GM12865 (cell line): ENCODE measurements at places on chromosomes 7 and 10.

- DNase-seq, result no peak
Observed at GRCh38 chr10:124367936-124368335, 50.8 kb downstream of the OAT start.

DNA sequence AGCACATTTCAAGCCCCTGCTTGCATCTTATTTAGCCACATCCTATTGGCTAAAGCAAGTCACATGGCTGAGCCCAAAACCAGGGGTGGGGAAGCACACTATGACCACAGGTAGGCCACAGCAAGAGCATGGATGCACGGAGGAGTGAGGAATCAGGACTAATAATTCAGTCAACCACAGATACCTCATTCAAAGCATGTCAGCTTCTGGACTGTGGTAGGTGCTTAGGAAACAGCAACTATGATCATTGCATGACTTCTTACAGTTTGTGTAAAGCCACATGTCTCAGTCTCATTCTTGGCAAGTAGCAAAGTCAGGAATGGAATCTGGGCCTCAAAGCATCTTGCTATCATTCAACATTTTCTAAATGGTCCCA is 79.0 kb upstream of the EMX2 start:
- no peak for DNase-seq

DNA sequence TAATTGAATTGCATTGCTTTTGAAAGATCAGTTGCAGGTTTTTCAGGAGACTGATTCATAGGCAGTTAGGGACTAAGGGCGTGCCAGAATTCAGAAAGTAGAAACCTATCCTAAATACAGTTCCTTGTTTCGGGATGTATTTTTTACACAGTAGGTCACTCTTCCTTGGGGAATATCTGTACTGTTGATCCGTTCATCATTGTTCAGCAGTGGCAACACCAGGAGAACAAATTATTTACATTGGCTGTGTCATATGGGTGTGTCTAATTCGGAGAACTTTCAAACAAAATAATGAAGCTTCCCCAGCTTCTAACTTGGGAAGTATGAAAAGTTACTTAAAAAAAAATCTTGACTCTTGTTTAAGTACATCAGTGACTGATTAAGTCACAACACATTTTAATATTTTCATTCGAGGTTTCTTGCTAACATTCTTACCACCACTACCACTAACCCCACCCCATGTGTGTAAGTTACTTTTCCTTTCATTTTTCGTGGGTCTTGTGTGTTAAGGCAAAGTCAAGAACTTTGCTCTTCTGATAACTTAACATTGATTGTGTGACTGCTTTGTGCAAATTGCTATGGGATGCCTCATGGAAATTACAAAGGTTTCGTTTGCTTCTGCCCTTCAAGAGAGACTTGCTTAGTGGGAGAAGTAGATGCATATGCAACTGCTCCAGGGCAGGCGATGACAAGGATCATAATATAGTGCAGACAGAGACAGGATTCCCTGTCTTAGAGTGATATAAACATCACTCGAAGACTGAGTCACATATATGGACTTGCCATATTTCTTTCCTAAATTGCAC is 43.8 kb upstream of the RPA3 start:
- DNase-seq, result peak; percentile 62

DNA sequence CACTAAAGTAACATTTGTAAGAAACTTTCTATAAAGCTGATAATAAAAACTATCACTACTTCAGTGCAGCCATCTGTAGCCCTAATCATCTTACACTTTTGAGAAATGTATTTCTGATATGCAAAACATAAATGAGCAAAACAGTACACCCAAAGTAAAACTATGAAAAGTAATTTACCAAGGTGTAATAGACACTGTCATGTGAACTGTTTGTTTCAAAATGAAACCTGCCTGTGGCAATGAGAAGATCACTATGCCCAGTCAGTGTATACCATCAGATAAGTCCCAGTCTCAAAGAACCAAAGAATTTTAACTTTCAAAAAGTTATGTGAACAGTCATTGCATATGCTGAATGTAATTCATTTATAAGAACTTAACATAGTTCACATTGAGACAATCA is 398.1 kb downstream of the CDC14C start:
- DNase-seq, result peak; percentile 19

- DNase-seq, result no peak
Observed at GRCh38 chr7:146492017-146492416, 375.4 kb downstream of the CNTNAP2 start.

DNA sequence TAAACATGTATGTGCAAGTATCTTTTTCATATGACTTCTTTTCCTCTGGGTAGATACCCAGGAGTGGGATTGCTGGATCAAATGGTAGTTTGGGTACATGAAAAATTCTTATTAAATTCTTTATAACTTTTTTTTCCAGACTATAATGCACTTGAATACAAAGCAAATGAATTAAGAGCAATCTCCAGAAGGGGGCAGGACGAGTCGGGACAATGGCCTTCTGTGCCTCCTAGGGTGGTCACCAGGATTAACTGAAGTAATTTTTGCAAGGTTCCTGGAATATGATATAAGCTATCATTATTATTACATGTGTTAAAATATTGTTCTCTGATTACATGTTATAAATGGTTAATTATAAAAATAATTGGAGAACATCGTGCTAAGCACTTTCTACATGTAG is 127.2 kb downstream of the PPP1R17 start:
- peak; percentile 9 for DNase-seq

DNA sequence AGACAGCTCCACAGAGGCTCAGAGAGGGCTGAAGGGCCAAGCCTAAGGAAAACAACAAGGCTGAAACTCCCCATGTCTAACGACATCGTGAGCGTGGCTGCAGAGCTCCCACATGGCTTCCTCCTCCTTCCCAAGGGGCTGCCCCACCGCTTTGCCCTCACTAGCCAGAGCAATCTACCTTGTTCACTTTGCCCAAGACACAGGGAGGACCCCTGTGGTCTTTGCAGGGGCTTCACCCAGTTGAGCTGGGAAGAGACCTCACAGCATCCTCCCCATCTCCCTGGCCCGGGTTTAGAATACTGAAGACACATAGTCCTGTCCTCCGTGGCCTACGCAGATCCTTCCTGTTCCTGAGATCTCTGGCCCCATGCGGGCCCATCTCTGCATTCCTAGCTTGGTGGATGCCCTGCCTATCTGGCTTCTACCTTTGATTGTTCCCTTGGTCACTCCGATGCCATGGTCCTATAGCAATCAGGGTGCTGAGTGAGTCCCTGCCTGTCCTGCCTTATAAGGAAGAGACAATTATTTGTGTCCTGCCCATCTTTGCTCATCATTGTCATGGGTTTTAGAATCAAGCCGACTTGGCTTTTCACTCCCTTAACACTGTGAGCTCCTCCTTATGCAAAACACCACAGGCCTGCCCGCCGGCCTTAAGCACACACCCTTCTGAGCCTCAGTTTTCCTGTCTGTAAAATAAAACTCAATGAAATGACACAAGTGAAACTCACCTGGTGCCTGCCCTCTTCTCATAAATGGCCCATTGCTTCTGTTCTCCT is 73.2 kb downstream of the PARP12 start:
- peak; percentile 28 for DNase-seq

GRCh38 chr7:153518201-153518984 is 533.8 kb upstream of the DPP6 start:
- DNase-seq, result no peak

- DNase-seq, result peak; percentile 39
Observed at GRCh38 chr7:40072268-40072667, 62.2 kb downstream of the MPLKIP start.

DNA sequence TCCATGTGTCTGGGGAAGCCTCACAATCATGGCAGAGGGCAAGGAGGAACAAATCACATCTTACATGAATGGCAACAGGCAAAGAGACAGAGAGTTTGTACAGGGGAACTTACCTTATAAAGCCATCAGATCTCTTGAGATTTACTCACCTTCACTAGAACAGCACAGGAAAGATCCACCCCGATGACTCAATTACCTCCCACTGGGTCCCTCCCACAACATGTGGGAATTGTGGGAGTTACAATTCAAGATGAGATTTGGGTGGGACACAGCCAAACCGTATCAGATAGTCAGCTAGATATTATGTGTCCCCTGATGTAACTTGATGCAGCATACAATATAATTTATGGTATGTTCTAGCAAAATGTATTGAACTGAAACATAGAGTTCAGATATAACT is 14.1 kb upstream of the CEP41 start:
- DNase-seq, result no peak

- no peak for DNase-seq
Observed at GRCh38 chr10:100745882-100746783, 751 bp downstream of the PAX2 start.

- DNase-seq, result no peak
Observed at GRCh38 chr10:42976351-42977031, 100.4 kb upstream of the RET start.

- no peak for DNase-seq
Observed at GRCh38 chr10:5611899-5612680, 54.3 kb downstream of the ASB13 start.

- no peak for DNase-seq
Observed at GRCh38 chr7:156537006-156537405, 103.6 kb upstream of the RNF32 start.

DNA sequence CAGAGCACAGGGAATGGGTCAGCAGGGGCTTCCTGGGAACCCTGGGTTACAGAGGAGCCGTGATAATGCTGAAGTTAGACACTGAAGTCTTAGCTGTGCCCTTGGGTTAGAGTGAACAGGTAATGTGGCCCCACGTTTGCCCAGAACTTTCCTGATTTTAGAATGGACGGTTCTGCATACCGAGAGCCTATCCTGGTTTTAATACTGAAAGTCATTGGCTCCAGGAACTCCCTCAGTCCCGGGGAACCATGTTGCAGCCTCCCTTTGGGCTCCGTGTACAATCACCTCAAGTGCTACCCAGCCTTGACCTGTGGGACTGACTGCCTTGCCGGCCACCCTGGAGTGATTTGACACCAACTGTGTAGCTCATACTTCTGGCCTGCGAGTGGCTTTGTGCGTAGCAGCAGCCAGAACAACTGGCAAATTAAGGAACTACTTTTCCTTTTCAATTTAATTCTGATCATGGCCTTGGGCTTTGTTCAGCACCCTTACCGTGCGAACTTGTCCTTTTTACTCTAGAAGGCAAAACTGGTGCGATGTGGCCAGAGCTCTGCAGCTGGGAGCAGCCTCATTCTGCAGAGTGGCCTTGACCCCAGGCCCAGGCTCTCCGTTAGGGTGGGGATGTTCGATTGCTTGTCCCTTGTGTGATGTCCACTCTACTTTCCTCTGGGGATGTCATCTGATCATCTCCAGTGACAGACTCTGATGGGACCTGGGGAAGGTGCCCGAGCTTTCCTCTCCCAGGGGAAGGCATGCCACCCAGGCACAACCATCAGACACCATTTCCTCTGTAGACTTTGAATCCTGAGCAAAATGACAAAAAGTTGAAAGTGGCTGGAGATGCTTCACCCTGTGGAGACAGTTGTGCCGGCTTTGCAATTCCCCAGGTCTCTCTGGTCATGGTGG is 265.9 kb downstream of the GLRX3 start:
- DNase-seq, result no peak

DNA sequence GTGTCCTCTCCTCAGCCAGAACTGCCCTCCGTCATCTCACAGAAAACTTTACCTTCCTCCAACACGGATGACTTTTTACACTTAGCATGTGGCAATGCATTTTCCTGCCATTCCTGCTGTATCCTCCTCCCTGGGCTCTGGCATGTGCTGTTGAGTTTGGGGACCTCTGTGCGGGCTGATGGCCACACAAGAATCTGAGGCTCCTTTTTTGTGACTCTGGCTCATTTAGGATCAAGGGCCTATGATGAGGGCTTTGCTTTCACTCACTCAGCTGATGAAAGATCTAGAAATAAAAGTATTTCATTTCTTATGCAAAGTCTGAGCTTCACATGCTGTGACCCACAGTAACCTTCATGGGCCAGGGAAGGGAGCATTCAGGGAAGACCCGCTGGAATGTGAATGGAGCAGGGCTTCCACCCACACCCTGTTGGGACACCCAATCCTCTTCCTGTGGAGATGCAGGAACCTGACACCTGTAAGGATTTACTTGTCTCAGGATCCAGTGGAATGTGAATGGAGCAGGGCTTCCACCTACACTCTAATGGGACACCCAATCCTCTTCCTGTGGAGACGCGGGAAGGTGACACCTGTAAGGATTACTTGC is 500.3 kb upstream of the MKI67 start:
- DNase-seq, result no peak

DNA sequence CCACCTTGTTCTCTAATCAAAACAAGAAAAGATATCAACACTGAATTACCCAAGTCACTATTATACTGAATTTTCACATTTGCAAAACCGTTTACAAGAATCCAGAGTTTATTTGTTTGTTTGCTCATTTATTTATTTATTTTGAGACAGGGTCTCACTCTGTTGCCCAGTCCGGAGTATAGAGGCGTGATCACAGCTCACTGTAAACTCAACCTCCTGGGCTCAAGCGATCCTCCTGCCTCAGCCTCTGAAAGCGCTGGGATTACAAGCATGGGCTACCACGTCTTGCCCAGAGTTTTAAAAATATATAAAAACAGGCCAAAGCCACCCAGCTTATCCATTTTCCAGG is 8.5 kb downstream of the CREB3L2 start:
- no peak for DNase-seq

DNA sequence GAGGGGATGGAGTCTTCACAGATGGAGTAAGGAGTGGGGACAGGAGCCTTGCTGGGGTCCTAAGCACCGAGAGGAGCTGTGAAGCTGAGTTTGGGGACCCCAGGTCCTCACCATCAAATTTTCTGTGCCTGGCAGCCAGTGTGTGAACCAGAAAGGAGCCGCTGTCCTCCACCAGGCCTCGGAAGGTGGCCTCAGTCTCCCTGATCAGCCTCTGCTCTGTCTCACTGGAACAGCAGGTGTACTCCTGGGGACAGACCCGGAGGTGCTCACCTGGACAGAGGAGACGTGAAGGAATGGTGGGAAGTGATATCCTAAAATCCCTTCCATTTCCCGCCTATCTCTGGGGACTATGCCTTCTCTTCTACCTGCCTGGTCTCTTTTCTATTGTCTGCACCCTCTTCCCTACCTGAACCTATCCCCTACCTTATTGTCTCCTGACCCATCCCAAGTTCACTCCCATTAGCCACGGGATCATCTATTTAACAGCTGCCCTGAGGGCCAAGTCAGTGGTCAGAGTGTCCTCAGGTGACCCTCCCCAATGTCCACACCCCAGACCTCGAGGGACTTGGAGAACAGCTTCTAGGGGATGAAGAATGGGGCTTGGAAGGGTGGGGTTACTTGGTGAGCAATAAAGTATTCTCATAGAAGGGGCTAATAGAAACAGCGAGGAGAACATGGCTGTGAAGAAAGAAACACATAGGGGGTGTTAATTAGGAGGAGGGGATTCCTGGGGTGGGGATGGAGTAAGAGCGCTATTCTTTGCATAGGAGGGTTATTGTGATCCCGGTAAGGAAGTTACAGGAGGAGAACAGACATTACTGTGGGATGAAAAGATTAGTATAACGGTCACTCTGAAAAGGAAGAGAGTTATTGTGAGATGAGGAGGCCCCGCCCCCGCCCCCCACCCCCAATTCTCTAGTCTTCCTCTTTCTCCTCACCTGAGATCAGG is 811 bp downstream of the GPC2 start:
- no peak for DNase-seq

DNA sequence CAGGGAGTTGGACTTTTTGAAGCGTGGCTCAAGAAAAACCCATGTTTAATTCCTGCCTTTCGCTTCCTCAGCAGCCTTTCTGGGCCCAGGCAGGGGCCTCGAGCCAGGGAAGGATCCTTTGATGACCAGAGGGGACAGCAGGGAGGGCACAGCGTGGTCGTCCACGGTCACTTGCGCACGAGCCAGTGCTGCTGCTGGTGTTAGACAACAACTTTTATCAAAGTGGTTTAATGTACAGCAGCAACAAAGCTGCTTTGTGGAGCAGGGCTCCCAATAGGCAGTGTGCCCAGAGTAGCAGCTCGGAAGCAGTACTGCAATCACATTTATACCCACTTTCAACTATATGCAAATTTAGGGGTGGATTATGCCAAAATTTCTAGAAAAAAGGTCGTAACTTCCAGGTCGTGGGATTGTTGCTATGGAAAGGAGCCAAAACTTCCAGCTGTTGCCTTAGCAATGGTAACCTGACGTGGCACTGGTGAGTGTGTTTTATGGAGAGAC is 6.1 kb downstream of the GIMAP1 start:
- DNase-seq, result no peak
